ENCODE measurements at places on chromosomes 1 and 21. TPM values are rescaled to one million over a fixed set of nuclear protein-coding genes. Genes with fewer than 3 reads are reported as not detected.

GNG12 gene
- 61.0 TPM for total RNA-seq

PKP1 gene
- total RNA-seq = 0.03 TPM

ADAMTSL4 gene
- total RNA-seq = 7.1 TPM

CCDC24 gene
- total RNA-seq = 8.0 TPM

TRIM46 gene
- 2.9 TPM for total RNA-seq

MUL1 gene
- 44.1 TPM for total RNA-seq

IKBKE gene
- total RNA-seq = 6.7 TPM

FCGR3B gene
- total RNA-seq = not detected

OXCT2 gene
- 0.55 TPM for total RNA-seq

CLCNKA gene
- 0.06 TPM for total RNA-seq

OR6K3 gene
- not detected for total RNA-seq

INTS11 gene
- 59.5 TPM for total RNA-seq

WDTC1 gene
- 6.8 TPM for total RNA-seq

REN gene
- total RNA-seq = not detected

CAPN8 gene
- total RNA-seq = 1.8 TPM

SAMD13 gene
- total RNA-seq = 0.25 TPM

TMEM82 gene
- not detected for total RNA-seq

TAS1R1 gene
- not detected for total RNA-seq

LY9 gene
- 0.17 TPM for total RNA-seq

TAL1 gene
- not detected for total RNA-seq

EXTL1 gene
- not detected for total RNA-seq

PTCH2 gene
- total RNA-seq = 0.27 TPM

TCHHL1 gene
- total RNA-seq = not detected

RNF186 gene
- not detected for total RNA-seq

HHIPL2 gene
- 9.2 TPM for total RNA-seq

WDR77 gene
- 49.9 TPM for total RNA-seq

HUNK gene
- total RNA-seq = 1.2 TPM

CFAP45 gene
- 0.83 TPM for total RNA-seq

SLFNL1 gene
- total RNA-seq = not detected

TNNI3K gene
- total RNA-seq = not detected

CFAP141 gene
- not detected for total RNA-seq

FLG2 gene
- not detected for total RNA-seq

RGS1 gene
- not detected for total RNA-seq

DENND2C gene
- 0.40 TPM for total RNA-seq

LCE6A gene
- total RNA-seq = not detected

RNF19B gene
- total RNA-seq = 18.5 TPM

GBP7 gene
- total RNA-seq = not detected

VSIG8 gene
- total RNA-seq = 0.08 TPM

RHD gene
- total RNA-seq = not detected

DESI2 gene
- total RNA-seq = 29.4 TPM

SMIM11 gene
- 20.0 TPM for total RNA-seq

LRRN2 gene
- total RNA-seq = 11.4 TPM

HMCN1 gene
- 0.05 TPM for total RNA-seq

LMX1A gene
- not detected for total RNA-seq

PHLDA3 gene
- total RNA-seq = 141 TPM

OR10Z1 gene
- not detected for total RNA-seq

FAM20B gene
- total RNA-seq = 15.0 TPM

FNBP1L gene
- 26.4 TPM for total RNA-seq

RERE gene
- total RNA-seq = 27.7 TPM

LORICRIN gene
- not detected for total RNA-seq

SLC45A3 gene
- 5.6 TPM for total RNA-seq

OPTC gene
- total RNA-seq = not detected

FCRL5 gene
- total RNA-seq = not detected

HAO2 gene
- not detected for total RNA-seq

FAM131C gene
- total RNA-seq = 17.8 TPM

CR1L gene
- not detected for total RNA-seq
